Fibroblast of the aortic adventitia (primary cell): ENCODE measurements at places on chromosomes 1 and 21. TPM values are rescaled to one million over a fixed set of nuclear protein-coding genes. Genes with fewer than 3 reads are reported as not detected.

MATN1 gene
- total RNA-seq, result 0.18 and 0.25 TPM in 2 replicates

ASPM gene
- total RNA-seq, result 7.5 and 52.4 TPM in 2 replicates

SORT1 gene
- total RNA-seq, result 3.0 and 4.5 TPM in 2 replicates

IL12RB2 gene
- total RNA-seq, result not detected in 2 replicates

YY1AP1 gene
- total RNA-seq, result 25.7 and 54.6 TPM in 2 replicates

NEGR1 gene
- total RNA-seq, result 1.1 and 20.7 TPM in 2 replicates

TPTE gene
- total RNA-seq, result not detected in 2 replicates

PLA2G5 gene
- total RNA-seq, result 0.36 and 1.1 TPM in 2 replicates

PAQR6 gene
- total RNA-seq, result 0.63 TPM in 1 of 2 replicates, not detected in the other

ADCY10 gene
- total RNA-seq, result 0.09 and 0.25 TPM in 2 replicates

TMEM53 gene
- 6.6 and 9.2 TPM in 2 replicates for total RNA-seq

NPPA gene
- not detected in 2 replicates for total RNA-seq

SERINC2 gene
- 5.4 TPM in 1 of 2 replicates, not detected in the other for total RNA-seq

ATP1A4 gene
- not detected in 2 replicates for total RNA-seq

MRAP gene
- total RNA-seq, result not detected in 2 replicates

IGFN1 gene
- total RNA-seq, result under 0.01 and 0.74 TPM in 2 replicates

OR2T35 gene
- total RNA-seq, result not detected in 2 replicates

CITED4 gene
- 3.5 and 3.6 TPM in 2 replicates for total RNA-seq

ADAR gene
- 114 and 115 TPM in 2 replicates for total RNA-seq

ENAH gene
- total RNA-seq, result 131 and 148 TPM in 2 replicates

MYOC gene
- 0.36 and 3.8 TPM in 2 replicates for total RNA-seq

PPIAL4G gene
- total RNA-seq, result not detected in 2 replicates

STXBP3 gene
- 45.0 and 78.7 TPM in 2 replicates for total RNA-seq

RASSF5 gene
- total RNA-seq, result 4.1 and 6.6 TPM in 2 replicates

KIF17 gene
- total RNA-seq, result 0.27 and 3.0 TPM in 2 replicates

PCNX2 gene
- 70.7 and 130 TPM in 2 replicates for total RNA-seq

ADAMTSL4 gene
- 11.9 and 13.0 TPM in 2 replicates for total RNA-seq

CD1D gene
- total RNA-seq, result 0.09 TPM in 1 of 2 replicates, not detected in the other

LRIG2 gene
- 17.5 and 24.3 TPM in 2 replicates for total RNA-seq

TDRD5 gene
- not detected in 2 replicates for total RNA-seq

EXO1 gene
- total RNA-seq, result 1.2 and 37.2 TPM in 2 replicates

HOOK1 gene
- total RNA-seq, result under 0.01 TPM in 1 of 2 replicates, not detected in the other

OPRD1 gene
- not detected in 2 replicates for total RNA-seq

GNAT2 gene
- 0.18 TPM in 1 of 2 replicates, not detected in the other for total RNA-seq

GPR161 gene
- 7.0 and 12.3 TPM in 2 replicates for total RNA-seq

DNAJC28 gene
- 2.7 and 3.7 TPM in 2 replicates for total RNA-seq

SYCP1 gene
- not detected in 2 replicates for total RNA-seq

FCER1G gene
- not detected in 2 replicates for total RNA-seq

S100A3 gene
- 4.3 TPM in 1 of 2 replicates, not detected in the other for total RNA-seq

CRABP2 gene
- total RNA-seq, result 62.7 and 68.9 TPM in 2 replicates

TLR5 gene
- total RNA-seq, result 0.36 TPM in 1 of 2 replicates, not detected in the other

ERO1B gene
- total RNA-seq, result 1.4 and 1.5 TPM in 2 replicates

TNFRSF14 gene
- total RNA-seq, result 12.0 and 32.2 TPM in 2 replicates

SMIM1 gene
- total RNA-seq, result 4.6 TPM in 1 of 2 replicates, not detected in the other

MPL gene
- total RNA-seq, result not detected in 2 replicates

FNDC5 gene
- total RNA-seq, result 0.41 and 0.99 TPM in 2 replicates

NKAIN1 gene
- total RNA-seq, result 0.36 TPM in 1 of 2 replicates, not detected in the other

CELA2B gene
- total RNA-seq, result not detected in 2 replicates

SLAMF7 gene
- total RNA-seq, result not detected in 2 replicates

FAM177B gene
- total RNA-seq, result not detected in 2 replicates

KRTAP7-1 gene
- total RNA-seq, result not detected in 2 replicates

ST6GALNAC3 gene
- total RNA-seq, result 0.74 and 3.1 TPM in 2 replicates

S100A7 gene
- not detected in 2 replicates for total RNA-seq

ZNF644 gene
- total RNA-seq, result 58.8 and 58.9 TPM in 2 replicates

LCE6A gene
- total RNA-seq, result not detected in 2 replicates

DIO1 gene
- not detected in 2 replicates for total RNA-seq

KAZN gene
- 3.9 and 23.6 TPM in 2 replicates for total RNA-seq
